ENCODE measurements at places on chromosomes 5 and 9.

DNA sequence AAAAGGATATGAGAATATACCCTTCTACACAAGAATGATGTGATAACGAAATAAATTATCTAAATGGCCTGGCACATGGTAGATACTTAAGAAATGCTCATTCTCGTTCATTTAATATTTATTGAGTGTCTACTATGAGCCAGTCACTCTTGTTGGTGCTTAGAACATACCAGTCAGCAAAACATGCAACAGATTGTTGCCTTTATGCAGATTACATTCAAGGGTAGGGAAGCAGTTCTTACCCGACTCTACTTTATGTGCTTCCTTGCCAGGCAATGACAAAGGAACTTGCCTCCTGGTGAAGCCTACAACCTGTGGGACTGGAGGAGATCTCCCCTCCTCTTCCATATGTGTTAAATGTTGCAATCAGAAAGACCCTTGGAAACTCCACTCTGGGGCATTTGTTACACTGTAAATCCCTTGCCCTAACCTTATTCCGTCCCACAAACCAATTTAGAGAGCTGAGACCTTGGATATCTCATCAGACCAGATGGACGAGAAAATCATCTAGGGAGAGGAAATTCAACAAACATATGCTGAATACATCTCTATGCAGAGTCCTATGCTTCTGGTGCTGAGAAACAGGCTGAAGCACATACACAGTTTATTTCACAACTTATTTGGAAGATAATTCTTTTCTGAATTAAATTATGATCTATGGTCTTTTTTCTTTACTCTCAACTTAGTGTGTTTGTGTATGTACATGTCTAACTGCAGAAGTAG is 128.1 kb upstream of the TRIM32 start:
- DNase-seq: no peak

GRCh38 chr5:142671801-142672200 is 14.1 kb downstream of the FGF1 start:
- no peak for DNase-seq

DNA sequence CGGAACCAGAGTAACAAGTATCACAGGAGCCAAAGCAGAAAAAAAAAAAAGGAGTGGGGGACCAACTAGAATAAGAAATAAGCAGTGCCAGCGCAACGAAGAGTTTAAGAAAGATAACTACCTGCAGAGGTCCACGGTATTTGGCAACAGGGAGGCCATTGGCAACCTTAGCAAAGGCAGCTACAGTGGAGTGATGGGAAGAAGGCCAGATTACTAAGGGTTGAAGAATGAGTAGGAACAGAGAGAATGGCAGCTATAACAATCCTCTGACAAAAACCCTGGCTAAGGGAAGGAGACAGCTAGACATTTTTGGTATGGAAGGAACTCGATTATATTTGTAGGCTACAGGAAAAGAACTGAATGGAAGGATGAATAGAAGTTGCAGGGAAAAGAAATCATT is 93.4 kb upstream of the DMAC1 start:
- no peak for DNase-seq

DNA sequence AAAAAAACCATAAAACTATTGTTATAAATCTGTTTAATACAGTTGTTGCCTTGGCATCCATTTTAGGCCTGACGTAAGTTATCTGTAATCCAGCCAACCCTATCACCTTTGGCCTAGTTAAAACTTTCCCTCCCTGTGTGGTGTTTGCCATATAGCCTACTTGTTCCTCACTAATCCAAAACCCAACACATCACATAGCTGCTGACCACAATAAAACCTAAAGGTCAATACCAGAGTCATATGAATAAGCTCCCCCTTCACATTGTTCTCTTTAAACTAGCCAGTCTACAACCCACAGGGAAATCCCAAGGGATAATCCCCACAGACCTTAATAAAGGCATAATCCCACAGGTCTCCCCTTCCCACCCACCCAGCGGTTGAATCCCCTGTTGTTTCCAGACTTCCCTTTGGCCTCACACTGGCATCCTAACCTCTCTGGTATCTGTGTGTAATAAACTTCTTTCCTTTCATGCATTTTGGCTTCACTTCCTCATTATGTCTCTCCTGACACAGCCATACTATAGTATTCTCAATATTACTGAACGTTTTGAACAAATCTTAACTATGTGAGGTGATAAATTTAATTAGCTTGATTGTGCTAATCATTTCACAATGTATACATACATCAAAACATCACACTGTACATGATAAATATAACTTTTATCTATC is 50.8 kb downstream of the DTWD2 start:
- no peak for DNase-seq

DNA sequence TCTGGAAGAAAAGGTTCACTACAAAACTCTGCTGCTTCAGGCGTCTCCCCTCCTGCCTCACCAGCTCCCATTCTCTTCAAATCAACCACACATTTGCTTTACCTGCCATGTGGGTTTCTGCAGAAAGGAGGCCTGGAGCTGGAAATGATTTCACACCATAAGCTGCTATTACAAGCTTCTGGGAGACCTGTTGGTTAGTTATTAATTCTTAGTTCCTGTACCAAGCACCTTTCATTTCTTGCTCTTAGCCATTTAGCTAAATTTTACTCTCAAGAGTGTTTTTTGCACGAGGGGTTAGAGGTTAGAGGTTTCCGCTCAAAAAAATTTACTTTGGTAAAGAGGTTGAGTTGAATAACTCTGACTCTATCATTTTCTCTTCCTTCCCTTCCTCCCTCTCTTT is 70.3 kb downstream of the MAP1B start:
- DNase-seq: no peak

- no peak for DNase-seq
These were observed 164.3 kb upstream of the OTULINL start for GRCh38 chr5:14417276-14417730.

DNA sequence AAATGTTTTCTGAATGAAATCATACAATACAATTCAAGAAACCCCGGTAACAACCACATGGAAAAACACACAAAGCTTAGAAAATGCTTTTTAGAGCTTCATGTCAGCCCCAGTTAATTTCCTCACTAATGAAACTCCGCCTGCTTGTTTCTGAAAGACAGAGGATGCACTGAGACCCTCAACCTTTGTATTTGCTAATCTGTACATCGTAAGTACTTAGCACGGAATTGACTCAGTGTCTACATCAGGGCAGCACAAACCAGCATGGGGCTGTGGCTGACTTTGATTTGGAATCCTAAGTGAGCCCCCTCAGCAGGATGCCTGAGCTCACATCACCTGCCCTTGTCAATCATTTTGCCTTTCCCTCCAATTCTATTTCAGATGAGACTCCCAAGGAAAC is 499.1 kb upstream of the MPDZ start:
- DNase-seq: no peak

DNA sequence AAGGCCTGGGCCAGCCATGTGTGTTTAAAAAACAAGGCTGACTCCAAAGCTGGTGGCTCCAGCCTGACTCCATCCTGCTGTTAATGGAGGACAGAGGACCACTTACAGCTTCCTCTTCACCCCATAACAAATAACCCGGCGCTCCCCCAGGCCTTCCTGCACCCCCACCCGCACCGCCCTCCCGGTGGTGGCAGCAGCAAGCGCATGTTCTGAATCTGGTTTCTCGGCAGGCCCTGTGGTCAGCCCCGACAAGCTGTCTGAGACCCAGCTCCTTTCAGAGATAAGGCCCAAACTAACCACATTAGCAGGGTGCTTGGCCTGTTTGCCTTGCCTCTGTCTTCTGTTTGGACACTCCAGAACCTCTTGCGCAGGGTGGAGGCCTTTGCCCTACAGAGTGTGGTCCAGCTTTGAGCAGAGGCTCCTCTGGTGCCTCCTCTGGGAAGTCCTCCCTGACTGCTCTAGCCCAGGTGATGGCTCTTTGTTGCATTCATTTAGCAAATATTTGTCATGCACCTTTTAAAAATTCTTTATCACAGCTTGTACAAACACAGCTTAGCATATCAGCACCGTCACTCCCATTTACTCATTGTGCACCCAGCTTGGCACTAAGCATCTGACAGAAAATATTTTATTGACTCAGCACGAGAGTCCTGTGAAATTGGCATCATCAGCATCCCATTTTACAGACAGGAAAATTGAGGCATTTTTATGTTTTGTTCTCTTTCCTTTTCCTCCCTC is 78.4 kb downstream of the NDFIP1 start:
- no peak for DNase-seq

DNA sequence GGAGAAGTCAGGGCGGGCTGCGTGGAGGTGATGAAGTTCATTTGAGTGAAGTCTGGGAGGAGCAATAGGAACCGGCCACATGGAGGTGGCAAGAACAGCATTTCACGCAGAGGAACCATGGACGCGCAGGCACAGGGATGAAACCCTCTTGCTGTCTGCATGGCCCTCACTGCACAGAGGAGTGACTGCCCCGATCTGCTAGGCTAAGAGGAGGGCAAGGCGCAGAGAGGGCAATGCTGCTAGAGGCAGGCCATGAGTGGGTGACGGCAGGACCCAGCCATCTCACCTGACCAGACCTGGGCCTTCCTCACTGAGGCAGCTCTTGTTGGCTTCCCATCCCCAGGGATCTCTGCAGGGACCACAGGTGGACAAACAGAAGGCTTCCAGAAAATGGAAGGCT is 90.3 kb downstream of the BARX1 start:
- DNase-seq: no peak

DNA sequence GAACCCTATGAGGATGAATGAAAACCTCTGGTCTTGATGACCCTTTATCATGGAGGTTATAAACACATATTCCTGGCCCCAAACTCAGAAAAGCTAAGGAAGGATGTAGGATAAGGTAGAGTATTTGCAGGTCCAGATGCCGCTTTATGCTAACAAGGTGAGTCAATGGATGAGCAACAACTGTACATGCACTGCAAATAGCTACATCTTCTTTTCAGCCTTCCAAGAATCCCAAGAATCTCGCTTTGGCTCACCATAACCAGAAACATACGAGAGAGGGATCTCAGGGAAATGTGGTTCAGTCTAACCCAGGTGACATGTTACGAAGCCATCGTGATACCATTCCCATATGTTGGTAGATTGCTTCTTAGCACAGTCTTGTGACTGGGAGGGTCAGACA is 152.3 kb upstream of the ANKH start:
- DNase-seq: no peak

DNA sequence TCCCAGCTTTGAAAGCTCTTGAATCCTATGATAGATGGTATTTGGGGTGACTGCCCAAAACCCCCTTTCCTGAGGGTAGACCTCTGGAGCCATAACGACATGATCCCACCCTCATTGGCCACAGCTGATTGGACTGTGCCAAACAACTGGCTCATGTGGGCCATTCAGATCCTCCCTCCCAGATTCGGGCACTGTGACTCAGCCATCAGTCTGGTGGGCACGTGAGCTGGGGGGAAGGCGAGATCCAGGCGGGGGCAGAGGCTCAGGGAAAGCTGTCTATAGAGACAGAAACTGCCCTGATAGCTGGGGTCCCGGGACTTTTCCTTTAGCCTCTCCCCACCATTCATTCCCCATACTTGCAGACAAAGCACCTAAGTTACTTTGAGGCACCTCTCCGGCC is 15.1 kb upstream of the NCS1 start:
- no peak for DNase-seq

- no peak for DNase-seq
These were observed 17.9 kb downstream of the CCDC171 start for GRCh38 chr9:15570769-15571168.

DNA sequence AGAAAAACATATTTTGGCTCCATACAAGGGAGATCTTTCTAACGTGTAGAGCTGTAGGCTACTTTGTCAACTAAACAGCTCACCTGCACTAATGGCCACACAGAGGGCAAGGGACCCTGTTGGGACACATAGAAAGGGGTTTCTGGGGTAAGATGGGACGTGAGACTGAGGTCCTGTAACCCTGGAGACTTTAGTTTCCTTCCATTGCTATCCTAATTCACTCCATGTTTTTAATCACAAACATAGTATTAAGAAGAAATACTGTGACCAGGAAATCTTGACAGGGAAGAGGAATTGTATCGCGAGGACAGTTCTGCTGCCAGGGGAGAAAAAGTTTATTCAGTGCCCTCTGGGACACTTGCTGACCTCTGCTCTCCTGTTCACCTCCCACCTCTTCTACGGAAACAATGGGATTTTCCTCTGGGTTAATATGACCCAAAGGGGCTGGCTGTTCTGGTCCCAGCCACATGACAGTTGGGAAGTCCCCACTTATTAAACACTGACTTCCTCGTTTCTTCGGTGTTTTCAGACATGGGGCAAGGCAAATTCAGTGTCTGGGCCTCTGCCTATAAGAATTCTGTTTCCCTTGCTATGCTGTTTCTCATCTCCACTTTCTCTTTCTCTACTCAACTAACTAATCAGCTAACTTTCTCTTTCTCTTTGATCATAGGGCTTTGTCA is 106.9 kb upstream of the SEMA6A start:
- no peak for DNase-seq

GRCh38 chr5:15007646-15008045 is 136.1 kb upstream of the ANKH start:
- no peak for DNase-seq

GRCh38 chr5:123085638-123086286 is 3.3 kb upstream of the PRDM6 start:
- DNase-seq: no peak

- DNase-seq: no peak
These were observed 25.0 kb upstream of the ERMP1 start for GRCh38 chr9:5857928-5858327.

GRCh38 chr5:108858959-108859358 is 111.3 kb downstream of the FER start:
- DNase-seq: no peak

GRCh38 chr5:79630444-79630843 is 18.2 kb downstream of the TENT2 start:
- no peak for DNase-seq

GRCh38 chr9:130995086-130996011 is 13.6 kb upstream of the LAMC3 start:
- DNase-seq: no peak

DNA sequence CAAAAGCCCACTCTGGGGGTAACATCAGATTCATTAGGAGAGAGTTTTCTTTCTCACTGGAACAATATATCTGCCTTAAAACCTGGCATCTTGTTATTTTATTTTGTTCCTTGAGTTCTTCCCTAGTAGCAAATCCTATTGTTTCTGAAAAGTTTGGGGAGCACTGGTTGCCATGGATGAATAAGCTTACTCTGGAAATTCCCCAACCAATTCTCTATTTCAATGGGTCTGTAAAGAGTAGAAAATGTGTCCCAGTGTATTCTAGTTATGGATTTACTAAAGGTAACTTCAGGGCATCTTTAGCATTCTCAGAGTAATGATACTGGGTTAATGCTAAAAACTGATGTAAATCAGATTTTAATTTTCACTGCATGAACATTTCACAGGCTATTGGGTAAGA is 94.2 kb upstream of the S1PR3 start:
- no peak for DNase-seq

- peak; percentile 28 for DNase-seq
These were observed 5.9 kb downstream of the SLC23A1 start for GRCh38 chr5:139377226-139377625.

- DNase-seq: peak; percentile 78
These were observed at the start of gene SGCD for GRCh38 chr5:156326718-156327259. Gene SGCD, plus strand, starts transcription at chr5:156327164.

DNA sequence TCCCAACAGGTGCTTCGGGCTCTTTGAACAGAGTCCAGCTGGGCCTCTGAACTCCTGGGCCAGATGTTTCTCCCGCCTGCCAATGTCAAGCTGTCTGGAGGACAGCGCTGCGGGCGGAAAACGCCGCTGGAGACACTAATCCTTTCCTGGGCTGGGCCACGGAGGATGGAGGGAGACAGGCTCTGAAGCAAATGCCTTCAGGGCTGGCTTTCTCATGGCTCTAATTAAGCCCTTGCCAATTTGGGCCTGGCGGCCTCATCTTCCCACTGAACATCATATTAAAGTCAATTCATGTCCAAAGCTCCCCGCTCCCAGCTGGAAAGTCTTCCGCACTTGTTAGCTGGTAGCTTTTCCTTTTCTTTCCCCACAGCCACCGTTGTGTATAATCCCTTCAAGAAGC is 72.7 kb downstream of the NTNG2 start:
- DNase-seq: no peak

Data from sciatic nerve (tissue), 2 donors.